ENCODE measurements at places on chromosomes 5 and 9. TPM values are rescaled to one million over a fixed set of nuclear protein-coding genes. Genes with fewer than 3 reads are reported as not detected.

DNA sequence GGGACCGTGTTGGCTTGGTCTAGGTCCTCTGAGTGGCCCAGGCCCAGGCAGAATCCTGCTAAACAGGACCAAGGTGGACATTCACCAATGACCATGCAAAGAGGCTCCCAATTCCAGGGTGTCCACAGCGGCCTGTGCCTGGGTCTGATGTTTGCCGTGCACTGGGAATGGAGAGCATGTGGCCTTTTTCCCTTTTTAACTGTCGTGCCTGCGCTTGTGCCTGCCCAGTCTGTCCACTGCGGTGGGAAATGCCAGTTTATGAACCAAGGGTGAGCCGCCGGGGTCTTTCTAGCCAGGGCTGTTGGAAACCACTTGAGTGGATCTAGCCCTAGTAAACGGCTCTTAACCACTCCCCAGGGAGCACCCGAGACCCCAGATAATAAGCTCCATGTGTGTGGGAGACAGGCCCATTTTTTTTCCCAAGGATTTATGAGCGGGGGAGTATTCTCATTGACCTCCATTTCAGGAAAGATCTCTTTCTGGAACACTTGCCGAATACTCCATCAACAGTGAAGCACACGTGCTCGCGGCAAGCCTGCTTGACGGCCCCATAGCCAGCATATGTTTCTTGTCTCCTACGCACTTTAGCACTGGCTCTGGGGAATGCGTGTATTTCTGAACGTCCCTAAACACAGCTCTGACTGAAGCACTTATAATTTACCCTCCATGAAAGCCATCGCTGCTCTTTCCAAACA, 93.2 kb upstream of the PHYKPL start:
- no peak for DNase-seq

ZFP37 gene
- total RNA-seq, result 2.3 TPM

- no peak for DNase-seq
Measured at GRCh38 chr9:22088717-22089061, 79.6 kb upstream of the CDKN2B start.

- no peak for DNase-seq
Measured at GRCh38 chr9:123957168-123957721, 27.3 kb upstream of the DENND1A start.

DNA sequence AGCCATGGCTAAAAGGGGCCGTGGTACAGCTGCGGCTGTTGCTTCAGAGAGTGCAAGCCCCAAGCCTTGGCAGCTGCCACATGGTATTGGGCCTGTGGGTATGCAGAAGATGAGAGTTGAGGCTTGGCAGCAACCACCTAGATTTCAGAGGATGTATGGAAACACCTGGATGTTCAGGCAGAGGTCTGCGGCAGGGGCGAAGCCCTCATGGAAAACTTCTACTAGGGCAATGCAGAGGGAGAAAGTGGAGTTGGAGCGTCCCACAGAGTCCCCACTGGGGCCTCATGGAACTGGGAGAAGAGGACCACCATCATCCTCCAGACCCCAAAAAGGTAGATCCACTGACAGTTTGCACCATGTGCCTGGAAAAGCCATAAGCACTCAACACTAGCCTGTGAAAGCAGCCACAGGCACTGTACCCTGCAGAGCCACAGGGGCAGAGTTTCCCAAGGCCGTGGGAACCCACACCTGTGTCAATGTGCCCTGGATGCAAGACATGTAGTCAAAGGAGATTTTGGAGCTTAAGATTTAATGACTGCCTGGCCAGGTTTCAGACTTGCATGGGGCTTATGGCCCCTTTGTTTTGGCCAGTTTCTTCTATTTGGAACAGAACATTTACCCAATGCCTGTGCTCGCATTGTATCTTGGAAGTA, 65.9 kb downstream of the DMXL1 start:
- DNase-seq, result no peak

- no peak for DNase-seq
Measured at GRCh38 chr9:33908749-33909148, 91.8 kb downstream of the UBE2R2 start.

ZMAT2 gene
- 38.3 TPM for total RNA-seq

TAF11L10 gene
- not detected for total RNA-seq
